Stimulated activated CD4-positive, alpha-beta T cell treated with anti-CD3 and anti-CD28 coated beads, Interleukin-2, amount 100 ng/mL, for 24 hours (primary cell): ENCODE measurements at places on chromosomes 3 and 15.

DNA sequence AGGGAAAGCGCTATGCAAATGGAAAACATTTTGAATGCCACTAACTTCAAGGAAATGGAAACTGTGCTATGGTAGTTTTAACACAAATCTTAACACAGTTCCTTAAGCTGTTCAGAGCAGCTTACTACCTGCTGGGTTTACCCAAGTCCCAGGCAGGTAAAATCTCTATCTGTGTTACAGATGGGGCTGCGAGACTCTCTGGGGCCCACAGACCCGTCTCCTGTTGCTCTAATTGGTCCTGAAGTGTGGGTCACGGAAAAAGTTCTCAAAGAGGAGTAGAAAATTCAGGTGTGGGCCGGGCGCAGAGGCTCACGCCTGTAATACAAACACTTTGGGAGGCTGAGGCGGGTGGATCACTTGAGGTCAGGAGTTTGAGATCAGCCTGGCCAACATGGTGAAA lies 16.9 kb upstream of the ZFYVE19 start:
- DNase-seq: no peak

DNA sequence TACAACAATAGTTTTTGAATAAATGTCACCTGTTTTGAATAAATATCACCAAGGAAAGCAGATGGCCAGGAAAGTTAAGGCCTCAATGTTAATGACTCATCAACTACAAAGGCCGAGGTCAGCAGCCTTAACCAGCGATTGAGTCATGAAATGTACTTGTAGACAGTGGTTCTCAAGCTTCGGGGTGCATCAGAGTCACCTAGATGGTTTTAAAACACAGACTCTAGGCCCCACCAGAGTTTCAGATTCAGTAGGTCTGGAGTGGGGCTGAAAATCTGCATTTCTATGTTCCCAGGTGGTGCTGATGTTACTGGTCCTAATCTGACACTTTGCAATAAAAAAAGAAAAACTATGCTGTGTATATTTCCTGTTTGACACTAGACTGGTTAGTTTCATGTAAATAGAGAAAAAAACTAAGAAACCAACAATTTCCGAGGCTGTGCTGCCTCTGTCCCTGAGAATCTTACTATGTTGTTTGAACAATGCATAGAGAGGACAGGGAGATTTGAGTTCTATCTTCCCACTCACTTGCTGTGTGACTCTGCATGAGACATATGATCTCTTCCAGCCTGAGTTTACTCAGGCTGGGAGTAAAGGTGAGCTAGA lies 9.8 kb downstream of the RAB27A start:
- DNase-seq: peak; percentile 65

DNA sequence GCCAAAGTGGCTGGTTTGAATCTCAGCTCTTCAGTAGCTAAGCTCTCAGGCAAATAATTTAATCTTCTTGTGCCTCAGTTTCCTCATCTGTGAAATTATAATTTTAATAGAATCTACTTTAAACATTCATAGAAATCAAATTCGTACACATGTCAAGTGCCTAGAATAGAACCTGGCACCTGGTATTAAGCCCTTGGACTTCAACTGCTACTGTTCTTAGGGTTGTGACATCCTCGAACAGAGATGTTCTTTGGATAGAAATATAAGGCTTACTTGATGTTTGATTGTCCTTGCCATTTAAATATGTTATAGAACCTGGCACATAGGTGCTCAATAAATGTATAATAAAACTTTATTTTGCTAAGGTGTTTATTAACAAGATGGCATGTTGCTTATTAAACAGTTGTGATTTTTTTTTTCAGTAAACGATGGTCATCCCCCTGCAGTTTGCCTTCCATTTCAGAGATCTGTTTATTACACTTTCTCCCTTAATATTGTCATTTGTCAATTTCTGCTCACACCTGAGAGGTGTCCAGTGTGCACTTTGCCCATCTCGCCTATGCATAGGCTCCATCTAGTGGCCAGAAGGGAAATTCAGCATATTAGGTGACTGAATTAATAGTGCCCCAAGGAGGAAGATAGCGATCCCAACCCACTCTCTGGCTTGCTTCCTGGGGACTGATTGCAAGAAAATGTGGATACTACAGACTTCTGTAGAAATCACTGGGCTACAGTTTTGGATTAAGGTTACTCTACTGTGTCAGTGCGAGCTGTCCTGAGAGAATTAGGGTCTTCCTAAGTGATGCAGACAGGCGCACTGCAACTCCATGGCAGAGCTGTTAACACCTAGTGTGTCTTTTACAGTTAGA lies 10.7 kb downstream of the IGF1R start:
- DNase-seq: peak; percentile 40

GRCh38 chr3:23052620-23053019 lies 150.5 kb upstream of the UBE2E2 start:
- no peak for DNase-seq

GRCh38 chr15:32651229-32651837 lies 9.8 kb downstream of the SCG5 start:
- DNase-seq: peak; percentile 50
